ENCODE measurements at places on chromosomes 3 and 15.
A peak's percentile ranks its signal among the peaks of the same experiment; 100 is the strongest.

- DNase-seq: no peak
Measured at GRCh38 chr15:58724466-58724865, 25.0 kb downstream of the ADAM10 start.

GRCh38 chr3:112519424-112520001 is 20.2 kb upstream of the BTLA start:
- no peak for DNase-seq

- no peak for DNase-seq
Measured at GRCh38 chr3:187747506-187747905, 2.2 kb upstream of the BCL6 start.

GRCh38 chr15:67897646-67898339 is 57.9 kb upstream of the RNU6-1 start:
- no peak for DNase-seq

GRCh38 chr3:27686642-27687041 is 35.5 kb downstream of the EOMES start:
- no peak for DNase-seq

DNA sequence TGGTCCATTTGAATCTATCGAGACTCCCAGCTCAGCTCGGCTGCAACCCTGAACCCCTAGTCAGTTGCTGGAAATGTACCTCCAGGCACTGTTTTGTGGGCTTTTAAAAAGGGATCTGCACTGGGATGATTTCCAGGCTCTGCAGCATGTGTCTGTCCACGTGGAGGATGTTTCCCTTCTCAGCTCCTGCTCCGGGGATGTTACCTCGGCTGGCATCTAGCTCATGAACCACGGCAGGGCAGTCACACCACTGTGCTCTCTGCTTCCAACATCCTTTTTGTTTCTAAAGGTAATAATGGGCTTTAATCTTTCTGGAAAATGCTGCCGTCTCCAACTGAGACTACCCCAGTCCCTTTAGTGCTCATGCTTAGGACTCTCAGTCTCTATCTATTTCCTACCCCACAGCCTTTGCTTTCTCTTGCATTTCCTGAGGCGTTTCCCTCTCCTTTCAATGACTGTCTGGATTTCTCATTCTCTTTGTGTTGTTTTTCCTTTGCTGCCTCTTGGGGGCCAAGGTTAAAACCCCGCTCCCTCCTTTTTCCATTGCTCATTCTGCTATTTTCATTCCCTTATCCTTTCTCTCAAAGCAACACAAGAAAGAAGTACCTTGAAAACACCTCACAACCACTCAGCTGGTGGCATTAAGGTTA is 42.9 kb upstream of the AKAP13 start:
- DNase-seq: no peak

DNA sequence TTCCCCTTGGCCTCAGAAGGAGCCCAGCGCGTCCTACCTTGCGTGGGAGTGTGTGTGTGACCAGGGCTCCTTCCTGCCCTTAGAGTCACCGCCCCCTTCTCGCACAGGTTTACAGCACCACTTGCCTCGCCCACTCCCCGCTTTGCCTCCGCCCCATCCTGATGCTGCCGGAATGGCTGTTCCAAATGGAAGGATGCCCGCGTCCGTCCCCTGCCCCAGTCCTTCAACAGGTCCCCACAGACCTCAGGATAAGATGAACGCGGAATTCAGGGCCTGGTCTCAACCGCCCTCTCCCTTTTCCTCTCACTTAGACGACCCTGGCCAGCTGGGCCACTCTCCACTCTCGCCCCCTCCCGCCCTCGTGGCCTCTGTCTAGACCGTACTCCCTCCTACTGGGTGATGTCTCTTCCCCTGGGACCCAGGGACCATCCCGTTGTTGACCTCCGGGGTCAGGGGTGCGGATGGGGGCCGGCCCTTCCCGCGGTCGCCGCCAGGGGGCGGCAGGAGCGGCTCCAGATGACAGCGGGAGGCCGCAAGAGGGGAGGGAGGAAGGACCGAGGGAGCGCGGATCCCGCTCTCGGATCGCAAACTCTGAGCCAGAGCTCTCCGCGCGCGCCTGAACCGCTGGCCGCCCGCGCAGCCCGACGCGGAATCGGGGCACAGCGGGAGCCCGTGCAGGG is at the start of gene THSD4:
Gene THSD4 (plus strand): TSS at position 585 of the 680 bp plus-strand sequence.
- DNase-seq: no peak

- DNase-seq: no peak
Measured at GRCh38 chr15:90561344-90562244, 31.9 kb downstream of the CRTC3 start.

- DNase-seq: no peak
Measured at GRCh38 chr3:45555086-45555591, 39.4 kb upstream of the LIMD1 start.

- DNase-seq: no peak
Measured at GRCh38 chr3:63519426-63519825, 133.0 kb upstream of the SNTN start.

DNA sequence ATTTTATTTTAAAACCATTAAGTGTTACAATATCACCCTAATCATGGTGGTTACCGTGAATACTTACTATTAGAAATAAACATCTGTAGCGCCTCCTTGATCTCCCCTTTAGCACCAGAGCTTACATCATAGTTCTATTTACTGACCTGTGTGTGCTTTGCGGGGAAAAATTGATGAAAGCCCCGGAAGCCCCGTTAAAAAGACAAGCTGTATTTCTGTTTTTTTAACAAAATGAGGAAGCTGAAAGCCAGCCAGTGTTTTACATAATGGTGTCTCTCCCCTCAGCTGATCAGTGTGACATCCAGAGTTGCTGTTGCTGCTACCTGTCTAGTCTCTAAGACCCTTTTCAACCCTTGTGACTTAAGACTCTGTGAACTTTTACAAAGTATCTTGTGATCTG is 100.8 kb downstream of the OPA1 start:
- no peak for DNase-seq

GRCh38 chr15:88647351-88648105 is 8.7 kb downstream of the ISG20 start:
- no peak for DNase-seq

GRCh38 chr3:152943645-152944044 is 108.7 kb downstream of the P2RY1 start:
- DNase-seq: no peak

- DNase-seq: no peak
Measured at GRCh38 chr15:100111125-100112060, 230.4 kb downstream of the ADAMTS17 start.

DNA sequence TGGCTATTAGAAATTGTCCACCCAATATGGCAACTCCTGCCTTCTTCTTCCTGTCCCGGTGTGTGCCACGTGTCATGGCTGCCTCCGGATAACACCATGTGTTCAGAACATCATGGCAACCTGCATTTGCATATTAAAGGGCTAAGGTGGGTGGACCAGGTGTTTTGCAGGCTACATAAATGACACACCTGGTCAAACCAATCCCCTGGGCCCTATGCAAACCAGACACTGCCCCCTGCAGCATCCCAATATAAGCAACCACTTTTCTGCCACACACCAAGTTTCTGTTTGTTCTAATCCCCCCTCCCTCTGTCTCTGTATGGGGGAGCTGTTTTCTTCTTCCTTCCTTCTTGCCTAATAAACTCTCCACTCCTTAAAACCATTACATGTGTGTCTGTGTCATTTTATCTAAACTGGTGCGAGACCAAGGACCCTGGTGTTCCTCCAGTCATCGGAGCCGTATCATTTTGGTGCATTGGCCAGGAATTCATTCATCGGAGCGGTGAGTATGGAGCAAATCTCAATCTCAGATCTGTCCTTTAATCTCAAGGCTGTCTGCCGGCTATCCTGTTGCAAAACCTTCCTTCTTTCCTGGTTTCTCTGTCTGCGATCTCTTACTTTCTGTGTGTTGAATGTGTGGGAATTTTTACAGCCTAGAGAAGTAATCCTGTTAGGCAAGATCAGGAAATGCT is 44.5 kb downstream of the NCEH1 start:
- DNase-seq: no peak

DNA sequence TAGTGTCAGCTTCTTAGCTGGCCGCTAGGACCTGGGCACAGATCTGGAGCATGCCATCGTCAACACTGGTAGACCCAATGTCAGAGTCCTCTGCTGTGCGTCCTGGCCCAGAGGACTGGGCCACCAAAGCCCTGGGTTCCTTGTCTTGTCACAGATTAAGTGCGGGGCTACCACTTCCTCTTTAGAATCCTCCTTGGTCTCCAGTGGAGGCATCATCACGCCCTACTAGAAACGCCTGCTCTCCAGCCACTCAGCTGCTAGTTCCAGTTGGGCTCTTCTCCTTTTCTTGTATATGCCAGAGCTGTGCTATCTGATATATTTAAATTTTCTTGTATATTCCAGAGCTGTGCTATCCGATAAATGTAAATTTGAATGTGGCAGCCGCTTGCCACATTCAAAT is 11.2 kb downstream of the PPCDC start:
- no peak for DNase-seq

- DNase-seq: no peak
Measured at GRCh38 chr15:59885832-59886231, 118.3 kb upstream of the FOXB1 start.

DNA sequence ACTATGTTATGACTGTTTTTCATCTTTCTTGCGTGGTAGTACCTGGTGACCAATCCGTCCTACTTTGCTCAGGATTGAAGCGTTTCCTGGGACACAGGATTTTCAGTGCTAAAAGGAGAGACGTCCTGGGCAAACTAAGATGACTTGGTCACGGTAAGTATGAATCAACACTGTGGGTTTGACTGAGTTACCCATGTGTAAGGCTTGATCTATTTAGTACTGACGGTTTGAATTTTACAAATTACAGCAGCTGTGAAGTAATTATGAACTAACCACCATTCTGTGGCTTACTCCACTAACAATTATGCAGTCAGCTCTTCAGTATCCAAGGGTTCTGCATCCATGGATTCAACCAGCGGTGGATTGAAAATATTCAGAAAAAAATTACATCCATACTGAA is 172.9 kb upstream of the FEZF2 start:
- DNase-seq: no peak

- peak; percentile 20 for DNase-seq
Measured at GRCh38 chr15:39919748-39920509, at the start of gene GPR176. GPR176 (minus strand) TSS chr15:39920266; CDS start chr15:39920026, 240 bp downstream.

- DNase-seq: no peak
Measured at GRCh38 chr3:169790687-169791429, 17.7 kb downstream of the MYNN start.

DNA sequence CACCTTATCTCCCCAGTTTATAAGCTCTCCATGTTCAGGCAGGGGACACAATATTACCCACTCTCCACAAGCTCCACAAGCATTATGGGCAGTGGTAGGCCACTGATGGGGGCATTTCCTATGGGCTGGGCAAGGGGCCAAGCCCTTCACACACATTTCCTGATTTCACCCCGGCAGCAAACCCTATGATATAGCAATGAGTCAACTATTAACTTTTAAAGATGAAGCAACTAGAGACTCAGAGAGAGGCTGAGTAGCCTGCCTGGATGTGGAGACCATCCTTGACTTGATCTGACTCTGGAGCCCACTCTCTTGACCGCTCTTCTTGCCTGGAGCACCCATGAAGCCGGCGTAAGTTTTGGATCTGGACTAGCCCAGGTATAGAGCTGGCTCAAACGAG is 27.4 kb downstream of the FOXL2NB start:
- DNase-seq: no peak

GRCh38 chr3:136353461-136353860 is 103.3 kb downstream of the PCCB start:
- no peak for DNase-seq

GRCh38 chr3:141111364-141112155 is 60.4 kb downstream of the SPSB4 start:
- DNase-seq: no peak

DNA sequence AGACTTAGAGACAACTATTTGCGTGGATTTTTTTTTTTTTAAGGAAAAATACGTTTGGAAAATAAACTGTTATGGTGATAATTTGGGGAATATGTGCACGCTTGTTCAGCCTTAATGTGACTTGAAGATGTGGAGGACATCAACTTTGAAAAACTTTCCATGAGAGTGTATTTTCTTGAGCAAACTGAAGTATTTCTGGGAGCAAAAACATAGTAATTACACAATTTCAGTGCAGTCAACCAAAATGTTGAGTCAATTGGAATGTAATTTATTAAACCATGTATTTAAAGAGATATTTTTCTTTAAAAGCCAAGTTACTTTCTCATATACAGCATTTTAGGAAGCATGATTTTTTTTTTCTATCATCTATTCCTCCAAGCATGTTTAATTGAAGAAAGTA is 80.3 kb upstream of the FLNB start:
- no peak for DNase-seq

GRCh38 chr3:145370870-145371269 is 790.1 kb downstream of the PLOD2 start:
- no peak for DNase-seq

GRCh38 chr15:77430652-77431051 is 10.0 kb downstream of the HMG20A start:
- DNase-seq: no peak

DNA sequence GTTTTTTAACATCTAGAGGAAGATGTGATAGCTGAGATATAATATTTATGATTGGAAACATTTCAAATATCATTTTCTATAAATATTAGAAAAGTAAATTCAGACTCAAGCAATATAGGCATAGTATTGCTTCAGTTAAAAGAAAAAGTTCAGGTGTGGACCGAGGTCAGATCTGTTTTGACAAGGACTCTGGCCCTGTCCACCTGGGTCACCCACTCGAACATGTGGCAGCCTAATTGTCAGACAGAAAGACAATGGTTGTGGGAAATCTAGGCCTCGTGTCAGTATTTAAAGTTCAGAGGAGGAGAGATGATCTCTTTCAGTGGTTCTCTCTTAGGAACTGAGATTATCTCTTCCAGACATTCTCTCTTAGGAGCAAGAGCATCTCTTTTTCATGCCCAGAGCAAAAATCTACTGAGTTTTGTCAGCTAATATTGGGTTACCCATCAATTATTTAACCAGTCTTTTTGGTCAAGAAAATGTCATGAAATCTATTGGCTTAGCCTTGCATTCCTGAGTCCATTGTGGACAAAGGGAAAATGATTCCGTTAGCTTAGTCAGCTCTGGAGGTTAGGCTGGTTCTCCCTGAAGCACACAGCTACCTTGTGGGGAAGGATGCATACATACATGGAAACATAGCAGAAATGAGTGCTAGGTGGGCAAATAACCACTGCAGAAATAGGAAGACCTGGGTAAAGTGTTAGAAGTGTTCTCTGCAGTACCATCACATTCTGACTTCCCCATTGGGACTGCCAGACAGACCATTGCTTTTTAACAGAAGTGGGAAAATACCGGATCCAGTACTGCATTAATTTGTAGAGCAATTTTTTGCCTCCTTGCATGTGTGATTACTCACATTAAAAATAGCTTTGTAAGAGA is 343.3 kb downstream of the GRM7 start:
- no peak for DNase-seq

DNA sequence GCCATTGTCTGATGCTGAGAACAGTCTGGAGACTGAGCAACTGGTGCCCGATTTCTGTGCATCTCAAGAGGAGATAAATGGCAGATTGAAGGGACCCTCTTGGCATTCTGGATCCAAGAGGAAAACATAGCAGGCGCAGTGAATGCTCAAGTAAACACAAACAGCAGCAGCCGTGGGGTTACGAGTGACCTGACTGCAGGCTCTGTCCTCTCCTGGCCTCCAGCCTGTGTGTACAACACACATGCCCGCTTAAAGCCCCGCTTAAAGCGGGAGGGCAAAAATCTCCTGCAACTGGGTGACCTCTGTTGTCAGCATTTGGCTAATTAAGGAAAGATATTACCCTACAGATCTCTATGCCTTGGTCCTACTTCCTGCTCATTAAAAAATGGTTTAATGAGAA is 120.5 kb downstream of the GREM1 start:
- DNase-seq: peak; percentile 10
